ENCODE measurements at places on chromosomes 12 and 14.

- no peak for DNase-seq
Measured at GRCh38 chr14:75232191-75232590, 46.4 kb upstream of the FOS start.

GRCh38 chr14:85687456-85687855 is 157.5 kb downstream of the FLRT2 start:
- no peak for DNase-seq

DNA sequence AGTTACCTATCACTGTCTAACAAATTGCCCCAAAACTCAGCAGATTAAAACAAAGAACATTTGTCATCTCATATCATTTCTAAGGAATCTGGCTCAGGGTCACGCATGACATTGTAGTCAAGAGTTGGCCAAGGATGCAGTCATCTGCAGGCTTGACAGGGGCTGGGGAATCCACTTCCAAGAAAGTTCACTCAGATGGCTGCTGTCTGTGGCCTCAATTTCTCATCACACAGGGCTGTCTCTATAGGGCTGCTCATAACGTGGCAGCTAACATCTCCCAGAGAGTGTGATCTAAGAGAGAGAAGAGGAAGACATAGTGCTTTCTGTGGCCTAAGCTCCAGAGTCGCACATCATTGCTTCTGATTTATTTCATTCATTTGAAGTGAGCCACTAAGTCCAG is 17.0 kb upstream of the IL22 start:
- DNase-seq, result no peak

GRCh38 chr14:100072783-100073346 is 7.6 kb downstream of the EVL start:
- peak; percentile 51 for DNase-seq

- no peak for DNase-seq
Measured at GRCh38 chr12:127126260-127126628, 1140.7 kb upstream of the TMEM132C start.

DNA sequence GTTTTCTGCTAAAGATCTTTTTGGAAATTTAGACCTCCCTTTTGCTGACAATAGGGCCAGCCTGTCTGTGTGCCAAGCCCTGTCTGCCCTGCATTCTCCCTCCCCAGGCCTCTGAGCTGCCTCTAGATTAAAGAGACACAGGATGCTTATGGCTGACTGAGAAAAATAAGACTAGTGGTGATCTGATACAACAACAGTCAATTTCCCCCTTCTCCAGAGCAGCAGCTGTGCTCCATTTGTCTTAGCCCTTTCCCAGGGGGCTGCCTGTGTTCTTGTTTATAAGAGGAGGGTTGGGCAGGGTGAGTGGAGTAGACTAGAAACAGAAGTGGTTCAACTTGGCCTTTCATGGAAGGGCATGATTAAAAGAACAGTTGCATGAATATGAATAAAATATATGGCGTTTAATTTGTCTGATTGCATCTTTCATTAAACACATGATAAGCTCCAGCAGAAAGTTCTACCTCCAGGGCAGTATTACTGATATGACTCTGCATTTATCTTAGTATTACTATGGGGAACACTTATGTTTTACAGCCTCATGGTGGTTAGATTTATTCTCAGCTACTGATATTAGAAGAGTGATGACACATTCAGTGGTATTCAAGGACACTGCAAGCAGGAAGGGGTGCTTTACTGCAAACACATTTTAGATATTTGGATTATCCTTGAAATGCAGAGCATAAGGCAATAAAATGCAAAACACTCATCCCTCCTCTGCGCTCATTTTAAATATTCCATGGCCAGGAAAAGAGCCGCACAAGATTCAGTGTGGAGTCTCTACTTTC is 150.2 kb upstream of the CLEC14A start:
- no peak for DNase-seq

DNA sequence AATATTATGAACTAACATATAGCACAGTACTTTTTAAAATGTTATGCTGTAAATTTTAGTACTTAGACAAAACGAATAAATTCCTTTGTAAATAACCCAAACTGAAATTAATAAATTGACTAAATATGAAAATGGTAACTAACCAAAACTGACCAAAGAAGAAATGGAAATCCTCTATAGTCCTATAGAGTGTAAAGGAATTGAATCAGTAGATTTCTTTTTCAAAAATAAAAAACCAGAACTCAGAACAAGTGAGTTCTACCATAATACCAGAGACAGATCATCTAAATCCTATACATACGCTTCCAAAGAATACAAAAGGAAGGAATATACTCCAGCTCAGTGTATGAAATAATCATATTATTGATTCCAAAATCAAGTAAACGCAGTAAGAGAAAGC is 39.8 kb downstream of the TMPRSS12 start:
- no peak for DNase-seq

DNA sequence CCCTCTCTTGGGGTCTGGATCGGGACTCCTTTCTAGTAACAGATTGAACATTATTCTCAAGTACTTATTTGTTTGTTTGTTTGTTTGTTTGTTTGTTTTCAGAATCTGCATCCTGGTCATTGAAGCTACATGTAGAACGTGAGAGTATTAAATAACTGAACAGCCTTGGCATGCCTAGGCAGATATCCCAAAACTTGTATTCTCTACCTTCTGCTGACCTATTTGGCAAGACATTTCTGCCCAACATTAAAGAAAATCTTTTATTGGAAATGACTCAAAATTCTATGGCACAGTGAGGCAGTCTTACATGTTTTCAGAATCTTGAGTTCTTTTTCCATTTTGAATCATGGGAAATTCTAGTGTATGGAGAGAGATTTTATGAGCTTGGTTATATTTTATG is 165.1 kb upstream of the CNOT2 start:
- DNase-seq, result no peak

GRCh38 chr14:104657563-104658324 is 31.7 kb upstream of the INF2 start:
- no peak for DNase-seq

DNA sequence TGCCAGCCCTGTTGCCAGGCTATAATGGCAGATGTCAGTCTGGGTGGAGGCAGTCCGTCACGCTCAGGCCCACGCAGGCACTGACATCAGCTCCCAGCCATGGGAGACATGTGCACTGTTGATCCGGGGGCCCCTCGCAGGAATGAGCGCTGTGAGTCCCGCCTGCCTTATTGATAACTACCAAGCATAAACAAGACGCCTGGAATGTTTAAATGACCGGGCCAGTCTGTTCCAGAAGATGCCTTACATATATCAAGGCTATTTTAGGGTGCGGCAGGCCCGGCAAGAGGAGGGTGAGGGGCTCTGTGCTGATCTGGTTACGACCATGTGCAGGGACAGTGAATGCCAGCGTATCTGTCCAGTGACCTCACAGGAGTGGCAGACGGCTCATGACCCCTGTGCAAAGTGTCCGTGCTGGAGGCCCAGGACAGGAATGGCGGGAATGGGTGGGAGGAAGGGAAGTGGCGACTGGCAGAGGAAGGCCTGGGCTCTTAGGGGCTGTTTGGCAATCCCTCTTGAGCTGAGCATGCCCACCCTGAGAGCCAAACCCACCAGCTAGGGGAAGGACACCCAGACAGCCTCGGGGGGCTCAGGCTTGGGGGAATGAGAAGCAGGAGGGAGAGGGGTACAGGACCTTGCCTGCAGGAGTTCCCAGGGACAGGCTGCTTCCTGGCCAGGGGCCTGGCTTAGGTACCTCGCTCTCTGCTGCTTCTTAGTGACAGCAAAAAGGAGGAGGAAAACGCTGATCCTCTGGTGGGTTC is 49.3 kb downstream of the DLK1 start:
- no peak for DNase-seq

DNA sequence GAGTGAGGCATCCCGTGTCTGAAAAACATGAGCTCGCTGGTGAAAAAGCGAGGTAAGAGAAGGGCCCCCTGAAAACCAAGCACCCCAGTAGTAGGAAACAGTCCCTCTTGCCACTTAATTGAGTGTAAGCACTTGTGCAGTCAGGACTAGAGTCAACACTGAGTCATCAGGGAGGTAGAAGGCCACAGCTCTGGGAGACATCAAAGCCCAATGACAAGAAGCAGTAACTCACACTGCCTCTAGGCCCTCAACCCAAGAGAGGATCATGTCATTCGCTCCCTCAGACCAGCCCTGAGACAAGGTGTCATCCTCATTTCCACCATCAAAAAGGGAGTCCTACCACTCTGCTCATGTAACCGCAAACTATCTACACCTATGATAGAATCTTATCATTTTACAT is 17.8 kb downstream of the POMT2 start:
- DNase-seq, result no peak

DNA sequence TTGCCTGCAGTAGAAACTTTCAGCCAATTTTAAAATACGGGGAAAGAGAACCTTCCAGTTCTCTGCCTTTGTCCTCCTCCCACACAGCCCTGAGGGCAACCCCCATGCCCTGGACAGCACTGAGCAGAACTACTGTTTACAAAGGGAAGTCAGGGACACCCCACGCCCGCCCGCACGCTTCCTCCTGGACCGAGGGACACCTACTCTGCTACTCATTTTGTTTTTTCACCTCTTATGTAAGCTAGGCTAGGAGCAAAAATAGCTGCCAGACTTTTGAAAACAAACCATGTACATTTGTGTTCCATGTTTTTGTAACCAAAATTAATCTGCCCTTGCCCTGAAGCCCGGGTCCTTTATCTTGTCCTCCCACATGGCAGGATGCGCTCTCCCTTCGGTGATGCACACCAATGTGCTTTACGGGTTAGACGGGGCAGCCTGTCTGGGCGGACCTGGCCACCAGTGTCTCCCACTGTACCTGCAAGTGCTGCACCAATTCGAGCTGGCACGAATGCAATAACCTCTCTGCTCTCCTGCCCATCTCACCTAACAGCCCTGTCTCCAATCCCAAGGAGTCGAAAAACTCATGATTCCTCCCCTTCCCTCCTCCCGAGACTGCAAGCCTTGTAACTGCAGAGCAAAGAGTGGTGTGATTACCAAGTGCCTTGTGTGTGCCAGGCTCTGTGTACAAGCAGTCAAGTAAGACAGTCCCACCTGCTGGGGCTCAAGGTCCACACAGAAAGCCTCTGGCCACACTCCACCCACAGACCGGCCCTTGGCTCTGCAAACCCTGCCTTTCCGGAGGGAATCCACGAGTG is 85.2 kb downstream of the CCDC88C start:
- peak; percentile 43 for DNase-seq

- no peak for DNase-seq
Measured at GRCh38 chr12:21151184-21151583, 20.2 kb downstream of the SLCO1B1 start.

DNA sequence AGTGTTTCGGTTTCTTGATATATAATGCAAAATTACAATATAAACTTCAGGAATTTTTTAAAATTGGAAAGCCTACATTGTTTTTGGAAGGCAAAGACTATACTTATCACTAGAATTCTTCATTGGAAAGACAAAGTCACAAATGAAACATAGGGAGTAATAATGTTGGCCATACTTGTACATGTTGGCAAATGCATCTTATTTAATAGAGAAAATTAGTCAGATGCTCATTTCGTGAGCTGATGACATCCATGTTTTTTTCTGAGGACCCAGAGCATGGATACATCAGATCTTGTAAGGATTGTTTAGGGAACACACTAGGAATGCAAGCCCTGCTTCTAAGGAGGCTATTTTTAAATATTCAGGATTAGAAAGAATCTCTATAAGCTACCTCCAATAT is 4.6 kb upstream of the SLC15A5 start:
- DNase-seq, result no peak

DNA sequence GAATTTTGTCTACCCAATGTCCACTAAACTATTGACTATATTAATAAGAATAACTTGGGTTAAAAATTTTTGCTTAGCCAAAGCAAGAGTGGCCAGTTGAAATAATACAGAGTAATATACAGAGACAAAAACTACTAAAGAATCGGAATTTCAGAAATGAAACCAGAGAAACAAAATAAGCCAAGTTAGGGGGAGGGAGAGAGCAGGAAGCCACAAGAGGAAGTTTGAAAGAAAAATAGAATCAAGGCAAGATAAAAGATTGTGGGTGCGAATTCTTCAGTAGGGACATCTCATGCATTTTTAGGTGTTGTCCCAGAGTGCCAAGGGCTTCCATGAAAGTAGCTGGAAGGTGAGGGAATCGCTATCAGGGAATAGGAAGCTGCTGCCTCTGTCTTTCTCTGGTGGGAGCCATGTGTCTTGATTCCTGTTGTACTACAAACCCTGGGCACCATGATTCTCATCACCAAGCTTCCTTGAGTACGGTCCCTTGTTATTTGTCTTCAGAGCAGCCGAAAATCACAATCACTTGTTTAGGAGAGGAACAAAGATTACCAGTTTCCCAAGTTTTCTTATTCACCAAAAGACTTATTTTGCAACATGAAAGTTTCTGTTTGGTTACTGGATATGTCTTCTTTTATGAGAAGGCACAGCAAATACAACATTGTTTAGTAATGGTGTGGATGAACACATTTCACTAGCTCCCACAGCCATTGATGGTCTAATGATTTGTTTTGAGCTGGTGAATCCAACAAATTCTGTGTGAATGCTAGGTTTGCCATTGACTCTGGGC is 16.7 kb downstream of the NEUROD4 start:
- peak; percentile 52 for DNase-seq

DNA sequence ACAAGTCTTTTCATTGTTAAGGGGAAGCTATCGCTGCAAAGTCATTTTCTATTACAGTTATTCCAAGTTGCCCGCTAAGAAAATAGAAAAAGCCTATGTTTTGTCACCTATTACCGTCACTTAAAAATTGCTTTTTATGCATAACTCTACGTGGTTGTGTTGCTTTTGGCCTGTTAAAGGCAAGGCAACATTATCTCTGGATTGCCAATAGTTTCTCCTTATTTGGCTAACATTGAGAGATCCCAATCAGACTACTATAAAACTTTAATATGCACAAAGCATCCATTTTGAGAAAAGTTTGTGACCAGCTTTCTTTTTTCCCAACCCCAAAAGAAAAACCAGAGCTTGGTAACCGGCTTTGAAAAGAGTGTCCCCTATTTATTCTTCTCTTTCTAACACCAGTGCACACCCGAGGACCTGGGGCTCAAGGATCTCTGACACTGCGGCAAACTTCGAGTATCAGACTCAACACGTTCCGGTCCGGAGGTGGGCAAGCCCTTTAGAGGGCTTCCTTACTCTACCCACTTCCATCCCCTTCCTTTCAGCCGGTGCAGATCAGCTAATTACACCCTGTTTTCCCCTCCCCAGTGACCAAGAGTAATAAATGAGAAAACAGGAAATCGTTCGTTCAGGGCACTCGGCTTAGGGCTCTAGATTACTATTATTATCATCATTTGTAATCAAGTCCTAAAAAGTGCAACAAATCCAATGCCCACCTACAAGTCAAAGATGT is 1.2 kb downstream of the PPP1R12A start:
- DNase-seq, result peak; percentile 46

DNA sequence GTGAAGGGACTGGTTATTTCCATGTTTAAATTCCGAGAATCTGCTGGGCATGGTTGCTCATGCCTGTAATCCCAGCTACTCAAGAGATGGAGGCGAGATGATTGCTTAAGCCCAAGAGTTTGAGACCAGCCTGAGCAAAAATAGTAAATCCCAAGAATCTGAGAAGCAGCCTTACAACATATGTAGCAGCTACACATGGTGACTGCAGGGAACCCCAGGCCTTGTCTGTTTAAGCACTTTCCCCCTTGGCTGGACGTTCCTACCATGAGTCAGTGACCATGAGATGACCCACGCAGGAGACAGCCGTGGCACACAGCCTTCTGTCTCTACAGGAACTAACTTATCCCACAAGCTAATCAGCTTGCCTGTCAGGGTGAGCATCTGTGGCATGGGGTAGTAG is 5.5 kb upstream of the SLC24A4 start:
- DNase-seq, result no peak

GRCh38 chr14:54570631-54571415 is 3.9 kb downstream of the SAMD4A start:
- no peak for DNase-seq

Data from hematopoietic multipotent progenitor cell (in vitro differentiated cells).